H9 (cell line): ENCODE measurements at places on chromosomes 4 and X. TPM values are rescaled to one million over a fixed set of nuclear protein-coding genes. Genes with fewer than 3 reads are reported as not detected.

- H3K4me1 ChIP-seq = peaks cover 2% of the 10 kb centered on the region; the same call in 1 of the 2 replicates
- H3K27me3 ChIP-seq = no peaks in the 10 kb centered on the region
- peak overlapping the region; percentile 98 for H3K4me3 ChIP-seq
- H3K36me3 ChIP-seq = no peaks in the 10 kb centered on the region
These were observed 729 bp upstream of the IRF2 start for GRCh38 chr4:184475096-184475461.

- no peaks in the 10 kb centered on the region for H3K27me3 ChIP-seq
- H3K4me3 ChIP-seq = no peak overlapping the region
- H3K36me3 ChIP-seq = no peaks in the 10 kb centered on the region
- H3K4me1 ChIP-seq = no peaks in the 10 kb centered on the region
- no peak overlapping the region for H3K27ac ChIP-seq
These were observed 113.2 kb downstream of the SPCS3 start for GRCh38 chr4:176432811-176433540.

- H3K36me3 ChIP-seq = no peaks in the 10 kb centered on the region
- H3K4me1 ChIP-seq = no peaks in the 10 kb centered on the region
- peak overlapping the region; percentile 75 for H3K4me3 ChIP-seq
- DNase-seq = peak; percentile 69
- no peak overlapping the region for H3K27ac ChIP-seq
These were observed 66.1 kb downstream of the DNAAF6 start for GRCh38 chrX:107272431-107272921.

MOB1B gene
- 29.5 and 30.3 TPM in 2 replicates for total RNA-seq

TSPAN5 gene
- total RNA-seq = 6.4 and 7.0 TPM in 2 replicates
